ENCODE measurements at places on chromosomes 5 and 9.

DNA sequence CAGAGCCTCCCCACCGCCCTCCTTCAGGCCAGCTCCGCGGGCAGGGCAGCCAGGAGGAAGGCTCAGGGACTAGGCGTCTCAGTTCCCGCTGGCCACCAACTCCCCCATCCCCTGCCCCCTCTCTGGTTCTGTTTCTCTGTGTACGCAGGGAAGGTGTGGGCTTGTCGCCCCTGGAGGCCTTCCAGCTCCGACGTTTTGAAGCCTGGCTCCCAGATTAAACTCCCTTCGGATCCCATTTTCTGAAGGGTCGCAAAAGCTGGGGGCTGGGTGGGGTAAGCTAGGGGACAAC, 346 bp downstream of the ATOX1 start:
- DNase-seq = no peak

GRCh38 chr9:19466280-19466639, 57.5 kb downstream of the ACER2 start:
- DNase-seq = no peak

GRCh38 chr5:165161204-165161603, 1655.8 kb downstream of the MAT2B start:
- DNase-seq = no peak

DNA sequence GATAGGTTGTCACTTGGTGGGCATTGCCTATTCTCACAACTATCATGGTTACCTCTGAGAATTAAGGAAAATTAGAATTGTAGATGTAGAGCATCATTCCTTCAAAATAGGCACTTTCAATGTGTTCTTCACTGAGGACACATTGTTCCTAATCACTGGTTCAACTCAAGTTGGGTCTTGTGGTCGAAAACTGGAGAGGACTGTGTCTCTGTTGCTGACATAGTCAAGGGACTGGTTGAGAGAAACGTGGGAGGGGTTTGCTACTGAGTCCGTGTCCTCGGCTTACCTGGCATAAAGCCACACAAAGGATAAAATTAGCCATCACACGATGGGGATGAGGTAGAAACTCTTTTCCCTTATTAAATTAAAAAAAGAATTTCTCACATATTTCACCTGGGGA, 205.9 kb upstream of the CD180 start:
- DNase-seq = no peak

GRCh38 chr5:136057401-136058038, 28.7 kb downstream of the TGFBI start:
- no peak for DNase-seq

Measured in GM12865 (cell line).